ENCODE measurements at places on chromosomes 6 and 20.

GRCh38 chr6:118764766-118765165, 113.4 kb upstream of the CEP85L start:
- no peak for DNase-seq

- no peak for DNase-seq
Measured at GRCh38 chr6:379410-380181, 12.0 kb upstream of the IRF4 start.

- no peak for DNase-seq
Measured at GRCh38 chr6:134840086-134840867, 109.6 kb downstream of the ALDH8A1 start.

- DNase-seq, result no peak
Measured at GRCh38 chr6:148758492-148758891, 11.7 kb downstream of the UST start.

- DNase-seq, result no peak
Measured at GRCh38 chr6:96150431-96150830, 134.7 kb downstream of the FUT9 start.

GRCh38 chr6:44833248-44833647, 445.7 kb downstream of the CDC5L start:
- no peak for DNase-seq

DNA sequence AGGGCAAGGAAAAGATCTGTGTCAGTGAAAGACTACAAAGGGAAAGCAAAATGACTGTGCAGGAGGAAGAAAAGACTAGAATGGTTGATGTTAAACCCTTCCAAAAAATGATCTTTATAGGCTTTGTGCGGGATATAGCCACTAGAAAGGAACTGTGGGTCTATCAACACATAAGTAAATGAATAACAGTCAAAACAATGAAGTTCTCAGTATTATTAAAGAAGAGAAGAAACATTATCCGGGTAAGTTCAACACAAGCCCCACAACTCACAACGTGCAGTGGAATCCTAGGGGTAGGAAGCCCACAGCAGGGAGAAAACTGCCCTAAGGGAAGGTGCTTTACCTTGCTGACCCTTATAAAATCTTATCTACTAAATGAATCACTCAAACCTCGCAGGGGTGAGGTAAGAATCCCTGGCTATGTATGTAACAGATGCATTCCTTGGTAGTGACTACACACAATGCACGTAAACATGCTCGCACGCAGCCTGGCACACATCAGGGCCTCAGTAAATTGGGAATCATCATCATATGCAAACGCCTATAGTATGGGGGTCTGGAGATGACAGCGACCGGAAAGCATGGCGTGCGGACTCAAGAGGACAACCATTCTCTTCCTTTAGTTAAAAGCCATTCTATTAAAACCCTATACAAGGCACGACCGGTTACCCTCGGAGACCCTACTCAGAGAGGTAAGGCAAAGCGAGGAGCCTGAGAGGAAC, 11.3 kb downstream of the TFAP2A start:
- no peak for DNase-seq

GRCh38 chr6:112710710-112711109, 363.6 kb downstream of the RFPL4B start:
- DNase-seq, result no peak

DNA sequence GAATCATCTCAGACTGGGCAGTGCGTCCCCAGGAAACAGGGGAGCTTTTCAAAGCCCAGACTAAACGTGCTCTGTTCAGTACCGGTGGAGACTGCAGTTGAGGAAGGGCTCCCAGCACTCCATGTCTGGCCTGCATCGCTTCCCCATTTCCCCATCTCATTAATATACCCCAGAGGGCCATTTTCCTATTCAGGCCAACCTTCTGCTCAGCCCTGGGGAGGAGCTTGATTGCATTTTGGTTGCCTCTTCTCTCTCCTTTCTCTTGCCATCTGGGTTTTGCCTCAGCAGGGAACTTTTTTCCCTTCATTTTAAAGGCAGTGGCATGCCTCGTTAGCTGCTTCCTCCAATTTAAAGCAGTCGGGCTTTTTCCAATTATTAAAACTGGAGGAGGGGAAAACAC, 394.3 kb upstream of the SOX4 start:
- DNase-seq, result no peak

- no peak for DNase-seq
Measured at GRCh38 chr6:106182455-106182854, 96.3 kb downstream of the PRDM1 start.

DNA sequence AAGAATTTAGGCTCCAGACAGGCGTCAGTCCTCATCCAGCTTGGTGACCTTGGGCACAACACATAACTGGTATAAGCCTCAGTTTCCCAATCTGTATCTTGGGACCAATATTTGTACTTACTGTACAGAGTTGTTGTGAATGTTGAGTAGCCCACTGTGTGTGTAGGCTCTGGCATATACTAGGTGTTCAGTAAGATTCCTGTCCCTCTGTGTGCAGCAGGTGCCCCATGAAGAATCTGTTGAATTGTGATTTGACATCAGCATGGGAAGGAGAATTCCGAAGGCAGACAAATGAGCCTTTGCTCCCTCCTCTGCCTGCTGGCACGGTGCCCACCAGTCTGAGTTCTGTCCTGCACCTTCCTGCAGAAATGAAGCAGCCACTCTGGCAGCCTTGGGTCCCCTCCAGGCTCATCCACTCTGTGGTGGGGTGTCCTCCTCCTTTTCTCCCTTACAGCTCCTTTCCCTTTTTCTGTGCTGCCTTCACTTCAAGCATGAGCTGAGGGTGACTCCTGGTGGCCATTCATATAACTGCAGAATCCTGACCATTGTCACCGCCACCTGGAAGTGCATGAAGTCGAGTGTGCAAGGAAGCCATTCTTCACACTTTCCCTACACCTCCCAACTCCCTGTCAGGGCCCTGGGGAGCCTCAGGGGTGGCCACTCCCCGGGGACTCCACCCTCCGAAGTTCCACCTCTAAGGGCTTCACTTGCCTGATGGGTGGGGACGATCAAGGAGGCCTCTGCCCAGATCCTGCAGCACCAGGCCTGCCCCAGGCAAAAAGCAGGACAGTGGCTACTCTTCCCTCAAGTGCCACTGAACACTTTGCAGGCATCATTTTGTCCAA, 48.2 kb downstream of the MRPL14 start:
- no peak for DNase-seq

DNA sequence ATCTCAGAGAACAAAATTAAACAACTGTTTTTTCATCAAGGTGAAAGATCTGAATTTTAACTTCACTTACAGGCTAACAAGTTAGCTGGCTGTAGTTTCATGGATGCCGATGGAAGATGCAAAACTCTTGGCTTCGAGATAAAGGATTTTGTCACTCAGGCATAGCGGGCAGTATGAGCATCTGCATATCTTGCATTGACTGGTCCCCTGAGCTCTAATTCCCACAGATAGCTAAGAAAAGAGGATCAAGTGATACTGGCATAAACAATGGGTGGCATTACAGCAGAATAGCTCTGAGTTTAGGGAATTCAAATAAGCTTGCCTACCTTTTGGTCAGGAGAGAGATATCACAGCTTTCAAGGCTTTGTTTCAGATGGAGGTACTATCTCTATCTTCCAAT, 1.8 kb upstream of the CLVS2 start:
- no peak for DNase-seq

DNA sequence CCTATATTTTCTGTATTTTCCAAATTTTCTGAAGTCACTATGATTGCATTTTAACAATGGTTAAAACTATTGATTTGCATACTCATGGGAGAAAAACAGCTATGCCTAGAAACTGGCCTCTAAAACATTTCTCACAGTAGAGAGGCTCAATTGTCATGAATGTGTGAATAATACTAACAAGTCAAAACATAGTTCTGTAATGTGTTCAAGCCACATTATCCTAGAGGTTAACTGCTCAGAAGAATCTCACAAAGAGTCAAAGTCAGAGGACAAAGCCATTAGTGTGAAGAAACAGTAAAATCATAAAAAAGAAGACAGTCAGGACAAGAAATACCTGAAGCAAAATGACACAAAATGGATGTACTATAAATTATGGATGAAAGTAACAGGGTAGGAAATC, 12.5 kb upstream of the ALDH8A1 start:
- no peak for DNase-seq

GRCh38 chr20:23879811-23880374, 345 bp upstream of the CST5 start:
- DNase-seq, result no peak

DNA sequence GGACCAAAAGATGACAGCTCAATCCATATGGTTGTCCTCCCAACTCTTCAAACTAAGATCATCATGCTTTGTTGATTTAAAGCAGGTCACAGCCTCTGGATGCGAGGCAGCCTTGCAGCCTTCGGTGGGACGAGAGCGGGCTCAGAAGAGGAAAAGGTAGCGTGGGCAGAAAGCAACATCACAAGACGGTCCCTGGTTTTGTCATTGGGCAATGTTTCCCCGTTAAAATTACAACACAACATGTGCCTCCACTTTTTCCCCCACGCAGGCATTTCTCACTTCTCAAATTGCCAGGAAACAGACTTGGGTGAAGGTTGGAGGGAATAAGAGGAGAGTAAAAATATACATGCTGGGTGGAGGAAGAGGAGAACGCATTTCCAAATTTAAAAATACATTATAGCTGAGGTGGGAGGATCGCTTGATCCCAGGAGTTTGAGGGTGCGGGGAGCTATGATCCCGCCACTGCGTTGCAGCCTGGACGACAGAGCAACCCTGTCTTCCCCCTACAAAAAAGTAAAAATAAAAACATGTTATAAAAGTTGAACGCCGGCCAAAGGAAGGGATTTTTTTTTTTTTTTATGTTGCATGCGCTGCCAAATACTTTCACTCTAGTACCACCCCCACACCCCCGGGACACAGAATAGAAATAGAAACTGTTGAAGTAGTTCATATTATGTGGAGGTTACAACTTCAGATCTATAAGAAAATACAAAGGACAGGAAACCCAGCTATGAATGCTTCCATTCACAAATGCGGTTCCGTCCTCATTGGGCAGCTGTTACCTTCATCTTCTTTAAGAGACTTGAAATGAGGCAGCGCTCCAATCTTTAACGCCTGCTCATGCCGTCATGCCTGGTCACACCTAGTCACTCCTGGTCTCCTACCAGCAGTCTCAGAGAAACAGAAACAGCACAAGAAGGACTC, 13.9 kb upstream of the NAA20 start:
- no peak for DNase-seq

DNA sequence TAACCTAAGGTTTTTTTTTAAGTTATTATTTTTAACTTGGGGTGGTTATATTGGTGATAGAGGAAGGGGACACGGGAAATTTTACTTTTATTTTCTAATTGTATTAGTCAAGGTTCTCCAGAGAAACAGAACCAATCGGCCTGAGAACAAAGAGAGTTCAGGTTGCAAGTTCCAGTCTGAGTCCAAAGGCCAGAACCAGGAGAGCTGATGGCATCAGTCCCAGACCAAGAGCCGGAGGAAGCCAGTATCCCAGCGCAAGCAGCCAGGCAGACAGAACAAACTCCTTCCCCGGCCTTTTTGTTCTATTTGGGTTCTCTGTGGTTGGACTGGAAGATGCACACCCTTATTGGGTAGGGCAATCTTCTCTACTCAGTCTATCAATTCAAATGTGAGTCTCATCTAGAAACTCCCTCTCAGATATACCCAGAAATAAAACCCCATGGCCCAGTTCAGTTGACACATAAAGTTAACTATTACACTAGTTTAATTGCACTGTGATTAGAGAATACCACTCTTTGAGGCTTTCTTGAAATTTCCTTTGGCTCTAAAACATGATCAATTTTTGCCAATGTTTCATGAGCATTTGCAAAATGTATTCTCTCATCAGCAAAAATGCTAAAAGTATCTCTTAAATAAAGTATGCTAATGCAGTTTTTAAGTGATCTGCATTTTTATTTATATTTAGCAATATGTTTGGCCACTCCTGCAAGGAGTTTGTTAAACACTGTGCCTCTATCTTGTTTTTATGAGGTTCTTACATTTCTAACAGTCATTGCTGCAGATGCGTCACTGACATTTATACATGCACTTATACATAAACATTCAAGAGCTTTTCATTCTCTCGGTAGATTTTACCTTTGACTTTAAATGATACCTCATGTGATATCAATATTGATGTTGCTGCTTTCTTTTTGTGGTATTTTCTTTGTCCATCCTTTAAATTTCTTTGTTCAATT, 103.2 kb upstream of the SSTR4 start:
- no peak for DNase-seq

Measured in NCI-H2081 treated with DMSO at 0.1 percent for 48 hours (cell line).